AG04450 (cell line): ENCODE measurements at places on chromosomes 11 and 22. TPM values are rescaled to one million over a fixed set of nuclear protein-coding genes. Genes with fewer than 3 reads are reported as not detected.

The TRIM22 gene
- 79.9 and 100 TPM in 2 replicates for polyA plus RNA-seq

- DNase-seq: no peak
Observed at GRCh38 chr22:22802339-22802970, 85.2 kb upstream of the IGLL5 start.

- DNase-seq: no peak
Observed at GRCh38 chr11:46380340-46381047, 975 bp upstream of the MDK start.

DNA sequence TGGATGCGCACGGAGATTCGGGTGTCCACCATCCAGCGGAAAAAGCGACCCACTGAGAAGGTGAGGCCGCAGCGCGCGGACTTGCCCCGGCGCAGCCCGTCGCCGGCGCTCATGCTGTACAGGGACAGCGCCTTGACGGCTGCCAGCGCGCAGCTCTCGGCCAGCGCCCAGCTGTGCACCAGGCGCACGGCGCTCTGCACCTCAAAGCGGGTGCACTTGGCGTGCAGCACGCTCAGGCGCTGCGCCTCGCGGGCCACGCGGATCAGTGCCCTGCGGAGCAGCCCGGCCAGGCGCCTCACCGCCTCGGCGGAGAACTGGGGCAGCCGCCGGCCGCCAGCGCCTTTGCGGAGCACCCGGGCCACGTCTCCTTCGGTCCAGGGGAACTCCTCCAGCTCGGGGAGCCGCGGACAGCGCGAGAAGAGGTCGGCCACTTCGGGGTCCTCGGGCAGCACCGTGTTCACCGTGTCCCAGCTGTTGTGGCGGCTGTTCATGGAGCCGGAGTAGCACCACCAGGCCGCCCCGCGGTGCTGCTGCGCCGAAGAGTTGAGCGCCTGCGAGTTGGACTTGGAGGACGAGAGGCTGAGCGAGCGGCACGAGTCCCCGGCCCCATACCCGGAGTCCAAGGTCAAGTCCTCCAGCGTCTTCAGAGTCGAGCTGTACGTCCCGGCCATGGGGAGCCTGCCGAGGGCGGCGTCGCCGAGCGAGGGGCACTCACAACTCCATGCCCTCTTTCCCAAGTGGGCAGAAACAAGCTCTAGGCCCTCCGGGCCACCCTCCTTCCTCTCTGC is 703 bp downstream of the ABTB2 start:
- no peak for DNase-seq

DNA sequence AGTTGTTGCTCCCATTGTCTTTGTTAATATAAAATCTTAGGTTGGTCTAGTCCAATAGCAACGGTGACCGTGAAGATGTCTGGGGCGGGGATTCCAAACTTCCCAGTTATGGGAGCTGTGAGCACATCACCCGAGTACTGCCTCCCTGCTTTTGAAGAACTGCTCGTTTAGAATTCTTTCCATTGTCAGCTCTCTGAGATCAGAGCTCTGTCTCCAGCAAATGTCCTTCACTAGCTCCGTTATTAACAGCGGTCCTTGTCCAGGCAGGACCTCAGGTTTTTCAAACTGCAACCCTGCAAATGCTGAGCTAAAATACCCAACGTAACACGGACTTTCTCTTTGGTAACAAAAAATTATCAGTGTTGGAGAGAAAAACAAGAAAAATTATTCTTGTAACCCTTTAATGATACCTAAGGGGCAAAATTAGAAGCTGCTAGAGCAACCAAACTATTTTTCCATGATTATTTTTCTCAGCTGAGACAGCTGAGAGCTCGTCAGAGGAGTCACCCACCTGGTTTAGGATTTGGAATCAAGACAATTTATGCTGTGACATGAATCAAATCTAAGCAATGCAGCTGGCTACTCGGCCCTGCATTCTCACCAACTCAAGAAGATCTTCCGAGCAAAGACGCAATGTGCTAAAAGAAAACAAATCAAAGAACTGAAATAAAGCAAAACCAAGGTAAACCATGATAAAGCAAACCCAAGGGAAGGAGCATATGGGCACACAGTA is 15.1 kb upstream of the EFCAB6 start:
- DNase-seq: no peak

- DNase-seq: no peak
Observed at GRCh38 chr11:27998552-27998951, 109.4 kb downstream of the KIF18A start.

- no peak for DNase-seq
Observed at GRCh38 chr11:73113426-73113825, 28.7 kb downstream of the FCHSD2 start.

- no peak for DNase-seq
Observed at GRCh38 chr11:35585416-35585815, 32.8 kb upstream of the FJX1 start.

GRCh38 chr11:72781313-72782080 is 12.3 kb downstream of the STARD10 start:
- DNase-seq: no peak

- DNase-seq: no peak
Observed at GRCh38 chr22:24357547-24357946, 69.9 kb upstream of the ADORA2A start.

- no peak for DNase-seq
Observed at GRCh38 chr22:50724616-50725015, 13.4 kb upstream of the ACR start.
